Activated CD4-positive, alpha-beta T cell treated with anti-CD3 and anti-CD28 coated beads for 1 hour (primary cell): ENCODE measurements at places on chromosomes 5 and 9.
A peak's percentile ranks its signal among the peaks of the same experiment; 100 is the strongest.

- DNase-seq = peak; percentile 67
These were observed 3.7 kb upstream of the STXBP1 start for GRCh38 chr9:127608104-127608966.

GRCh38 chr9:110179734-110180133 is 28.2 kb downstream of the C9orf152 start:
- DNase-seq = no peak

DNA sequence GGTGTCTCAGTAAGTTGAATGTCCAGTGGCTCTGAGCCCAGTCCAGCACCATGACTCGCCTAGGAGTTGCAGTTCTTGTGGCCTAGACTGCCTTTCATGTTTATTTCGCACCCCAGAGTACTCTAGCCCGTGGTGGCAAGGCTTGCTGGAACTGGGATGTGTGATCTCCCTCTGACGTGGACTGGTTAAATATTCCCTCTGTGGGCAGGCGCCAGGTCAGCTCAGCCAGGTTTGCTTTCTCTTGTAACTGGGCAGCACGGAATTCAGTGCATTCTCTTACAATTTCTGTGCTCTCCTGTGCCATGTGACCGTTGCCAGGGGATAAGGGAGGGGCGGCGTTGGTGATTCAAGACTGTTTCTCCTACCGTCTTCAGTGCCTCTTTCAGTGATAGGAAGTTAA is 270.8 kb downstream of the KDM4C start:
- DNase-seq = no peak

DNA sequence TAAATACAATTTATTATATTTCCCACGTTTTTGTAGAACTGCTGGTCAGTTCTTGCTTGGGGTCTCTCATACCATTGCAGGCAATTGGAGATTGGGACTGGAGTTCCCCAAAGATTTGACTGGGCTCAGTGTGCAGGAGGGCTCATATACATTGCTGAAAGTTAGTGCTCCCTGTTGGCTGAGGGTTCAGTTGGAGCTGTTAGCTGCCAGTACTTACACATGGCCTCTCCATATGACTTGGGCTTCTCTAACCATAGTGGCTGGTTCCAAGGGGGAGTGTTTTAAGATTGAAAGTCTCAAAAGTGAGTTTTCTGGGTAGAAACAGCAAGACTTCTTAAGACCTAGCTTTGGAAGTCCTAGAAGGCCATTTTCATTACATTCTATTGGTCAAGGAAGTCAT is 102.9 kb downstream of the MAN2A1 start:
- DNase-seq = no peak

DNA sequence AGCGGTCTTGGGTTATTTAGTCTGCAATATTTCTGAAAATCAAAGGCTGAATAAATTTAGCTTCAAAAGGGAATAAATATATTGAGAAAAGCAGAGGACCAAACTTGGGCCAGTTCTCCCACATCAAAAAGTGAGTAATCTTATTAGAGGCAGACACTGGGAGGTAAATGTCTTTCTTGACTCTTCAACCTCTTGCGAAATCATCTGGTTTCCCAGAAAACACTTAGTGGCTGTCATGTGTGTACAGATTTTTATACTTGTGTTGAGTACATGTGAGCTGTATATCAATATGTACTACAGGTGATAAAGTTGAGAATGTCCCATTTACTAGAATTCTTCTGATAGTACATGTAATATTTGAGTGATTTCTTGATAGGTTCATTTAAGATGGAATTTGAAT is 454.9 kb downstream of the PRR16 start:
- DNase-seq = no peak

- DNase-seq = no peak
These were observed 1.9 kb downstream of the SLC36A1 start for GRCh38 chr5:151449297-151449696.

GRCh38 chr9:30075451-30076199 is 2308.8 kb upstream of the ACO1 start:
- DNase-seq = no peak

DNA sequence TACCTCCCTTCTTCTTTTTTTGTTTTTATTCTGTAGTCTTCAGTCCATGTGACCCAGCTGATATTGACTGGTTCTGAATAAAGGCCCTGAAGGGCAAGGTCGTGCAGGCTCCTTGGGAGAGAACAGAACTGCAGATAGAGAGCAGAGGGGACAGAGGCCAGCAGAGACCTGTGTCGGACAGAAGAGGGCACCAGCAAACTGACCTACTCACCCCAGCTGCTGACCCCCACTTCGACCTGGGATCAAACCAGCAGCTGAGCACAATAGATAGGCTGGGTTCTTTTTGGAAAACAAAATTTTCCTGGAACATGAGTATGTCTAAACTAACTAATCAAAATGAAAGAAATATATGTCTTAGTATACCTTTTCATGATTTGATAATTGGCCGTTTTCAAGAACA is 695.1 kb downstream of the NR2F1-AS1 start:
- DNase-seq = no peak

- DNase-seq = no peak
These were observed 10.1 kb downstream of the ABCA2 start for GRCh38 chr9:137017791-137018497.

- no peak for DNase-seq
These were observed 1653.4 kb downstream of the EFNA5 start for GRCh38 chr5:106017243-106017857.

DNA sequence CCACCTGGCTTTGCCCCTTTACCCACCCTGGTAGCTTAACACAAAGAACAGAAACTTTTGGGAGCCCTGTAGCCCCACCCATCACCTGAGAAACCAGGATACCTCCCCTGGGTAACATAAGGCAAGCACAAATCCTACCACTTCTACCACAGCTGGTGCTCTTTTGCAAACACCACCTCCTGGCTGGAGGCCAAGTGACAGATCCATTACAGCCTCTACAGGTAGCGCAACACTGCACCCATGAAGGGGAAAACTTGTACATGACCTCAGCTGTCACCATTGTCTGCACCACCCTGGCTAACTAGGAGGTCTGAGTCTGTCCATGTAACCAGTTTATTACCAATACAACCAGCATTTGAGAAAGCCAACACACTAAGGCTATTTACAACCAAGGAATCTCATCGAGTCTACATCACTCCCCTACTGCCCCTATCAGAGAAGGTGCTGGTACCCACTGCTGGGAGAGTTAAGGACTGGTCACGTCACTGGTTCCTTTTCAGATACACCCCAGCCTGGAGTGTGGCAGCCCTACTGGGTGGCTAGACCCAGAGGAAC is 128.6 kb downstream of the PJA2 start:
- no peak for DNase-seq

- no peak for DNase-seq
These were observed 126.2 kb downstream of the BASP1 start for GRCh38 chr5:17343675-17344074.

DNA sequence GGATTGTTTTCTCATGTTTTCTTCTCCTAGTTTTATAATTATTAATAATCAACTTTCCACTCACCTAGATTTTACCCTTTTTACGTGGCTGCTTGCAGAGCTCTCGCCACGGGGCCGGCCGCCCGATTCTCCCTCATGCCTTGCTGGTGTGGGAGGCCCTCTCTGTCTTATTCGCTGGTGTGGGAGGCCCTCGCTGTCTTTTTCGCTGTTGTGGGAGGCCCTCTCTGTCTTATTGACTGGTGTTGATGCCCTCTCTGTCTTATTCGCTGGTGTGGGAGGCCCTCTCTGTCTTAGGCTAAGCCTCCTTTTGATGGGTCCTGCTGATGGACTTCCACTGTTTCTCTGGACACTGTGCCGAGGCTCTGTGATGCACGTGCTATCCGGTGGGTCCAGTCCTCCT is 161.3 kb upstream of the IRX2 start:
- no peak for DNase-seq

GRCh38 chr9:115261656-115262081 is 143.7 kb upstream of the TNC start:
- no peak for DNase-seq

GRCh38 chr5:115184770-115185169 is 15.1 kb upstream of the TRIM36 start:
- DNase-seq = no peak
